ENCODE measurements at places on chromosomes 4 and X.

DNA sequence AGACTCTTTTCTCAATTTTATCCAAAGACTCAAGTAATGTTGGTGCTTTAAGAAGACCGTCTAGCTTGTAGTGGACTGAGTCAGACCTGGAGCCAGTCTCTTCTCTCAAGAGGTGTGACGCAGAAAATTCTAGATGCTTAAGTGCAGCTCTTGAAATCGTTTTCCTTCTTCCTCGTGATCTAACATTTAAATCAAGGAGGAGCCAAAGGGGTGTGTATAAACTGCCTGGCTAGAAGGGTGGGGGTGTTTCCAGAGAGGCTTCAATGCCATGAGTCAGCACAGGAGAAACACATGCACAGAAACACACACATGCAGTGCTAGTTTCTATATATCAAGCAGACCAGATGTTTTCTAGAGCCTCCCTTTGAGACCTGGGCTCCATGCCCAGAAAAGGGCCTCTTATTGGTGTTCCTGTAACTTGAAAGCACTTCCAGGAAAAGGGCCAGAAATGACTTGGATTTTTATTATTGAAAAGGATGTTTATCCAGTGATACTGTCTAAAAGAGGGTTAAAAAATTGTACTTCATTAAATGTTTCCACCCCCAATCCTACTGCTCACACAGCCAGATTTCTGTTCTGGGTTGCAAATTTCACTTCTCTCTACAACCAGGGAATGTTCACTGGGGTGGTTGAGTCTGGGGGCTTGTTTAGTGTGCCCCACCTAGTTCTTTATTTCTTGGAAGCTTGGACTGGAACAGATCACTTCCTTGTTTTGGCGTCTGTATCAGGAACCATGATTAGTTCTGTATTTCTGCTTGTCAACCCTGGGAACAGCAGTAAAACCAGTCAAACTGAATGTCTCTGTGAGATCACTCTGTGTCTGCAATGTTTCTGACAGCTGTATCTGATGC, at the start of gene CLIC2:
CLIC2 (minus strand) TSS at position 129 of the 851 bp plus-strand sequence. CDS start 187 bp downstream, outside the sequence.
- DNase-seq: peak; percentile 77

GRCh38 chr4:6475492-6476020, 3.1 kb upstream of the PPP2R2C start:
- DNase-seq: no peak

GRCh38 chr4:16993956-16994840, 95.8 kb upstream of the LDB2 start:
- DNase-seq: no peak

DNA sequence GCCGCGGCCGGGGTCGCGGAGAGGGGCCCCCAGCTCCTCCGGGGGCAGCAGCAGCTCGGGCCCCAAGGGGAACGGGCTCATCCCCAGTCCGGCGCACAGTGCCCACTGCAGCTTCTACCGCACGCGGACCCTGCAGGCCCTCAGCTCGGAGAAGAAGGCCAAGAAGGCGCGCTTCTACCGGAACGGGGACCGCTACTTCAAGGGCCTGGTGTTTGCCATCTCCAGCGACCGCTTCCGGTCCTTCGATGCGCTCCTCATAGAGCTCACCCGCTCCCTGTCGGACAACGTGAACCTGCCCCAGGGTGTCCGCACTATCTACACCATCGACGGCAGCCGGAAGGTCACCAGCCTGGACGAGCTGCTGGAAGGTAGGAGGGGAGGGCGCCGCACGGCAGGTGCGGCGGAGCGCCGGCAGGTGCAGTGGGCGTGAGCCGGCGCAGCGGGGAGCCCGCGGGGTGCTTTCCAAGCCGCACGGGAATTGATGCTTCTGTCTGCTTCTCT, 886 bp downstream of the DCLK2 start:
- peak; percentile 86 for DNase-seq

GRCh38 chr4:187606581-187606980, 389.0 kb upstream of the ZFP42 start:
- DNase-seq: peak; percentile 73
